ENCODE measurements at places on chromosomes 2 and 18. TPM values are rescaled to one million over a fixed set of nuclear protein-coding genes. Genes with fewer than 3 reads are reported as not detected.

GALNT5 gene
- total RNA-seq = not detected

NPHP1 gene
- 1.8 TPM for total RNA-seq

DNA sequence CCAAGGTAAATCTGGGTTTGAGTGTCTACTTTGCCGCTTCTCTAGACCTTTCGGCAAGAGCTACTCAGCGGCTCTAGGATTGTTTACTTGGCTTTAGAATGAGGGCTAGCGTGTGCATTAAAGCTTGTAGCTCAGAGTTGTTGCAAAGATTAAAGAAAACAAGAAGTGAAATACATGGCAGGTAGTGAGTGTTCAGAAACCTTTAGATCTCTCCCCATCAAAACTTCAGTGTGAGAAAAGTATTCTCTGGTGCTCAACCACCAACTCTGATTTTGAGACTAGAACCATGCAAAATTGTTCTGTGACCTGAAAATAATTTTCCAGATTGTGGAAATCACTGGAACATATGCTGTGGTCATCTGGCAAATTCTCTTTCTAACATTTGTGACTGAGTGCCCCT, 512.0 kb downstream of the CMPK2 start:
- no peaks in the 10 kb centered on the region for H3K4me1 ChIP-seq
- DNase-seq = no peak
- H3K4me3 ChIP-seq = no peak overlapping the region
- H3K27ac ChIP-seq = no peak overlapping the region
- H3K27me3 ChIP-seq = no peaks in the 10 kb centered on the region

- H3K4me3 ChIP-seq = no peak overlapping the region
- H3K36me3 ChIP-seq = no peaks in the 10 kb centered on the region
- H3K27me3 ChIP-seq = no peaks in the 10 kb centered on the region
- peaks cover 9% of the 10 kb centered on the region for H3K4me1 ChIP-seq
- H3K27ac ChIP-seq = no peak overlapping the region
Observed at GRCh38 chr2:11234309-11234708, 79.0 kb downstream of the SLC66A3 start.
